ENCODE measurements at places on chromosomes 3 and 15.

DNA sequence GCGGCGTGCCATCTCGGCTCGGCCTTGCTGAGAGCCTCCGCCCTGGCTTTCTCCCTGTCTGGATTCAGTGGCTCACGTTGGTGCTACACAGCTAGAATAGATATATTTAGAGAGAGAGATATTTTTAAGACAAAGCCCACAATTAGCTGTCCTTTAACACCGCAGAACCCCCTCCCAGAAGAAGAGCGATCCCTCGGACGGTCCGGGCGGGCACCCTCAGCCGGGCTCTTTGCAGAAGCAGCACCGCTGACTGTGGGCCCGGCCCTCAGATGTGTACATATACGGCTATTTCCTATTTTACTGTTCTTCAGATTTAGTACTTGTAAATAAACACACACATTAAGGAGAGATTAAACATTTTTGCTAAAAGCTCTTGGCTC, 54.1 kb downstream of the PLXNA1 start:
- no peak for DNase-seq

DNA sequence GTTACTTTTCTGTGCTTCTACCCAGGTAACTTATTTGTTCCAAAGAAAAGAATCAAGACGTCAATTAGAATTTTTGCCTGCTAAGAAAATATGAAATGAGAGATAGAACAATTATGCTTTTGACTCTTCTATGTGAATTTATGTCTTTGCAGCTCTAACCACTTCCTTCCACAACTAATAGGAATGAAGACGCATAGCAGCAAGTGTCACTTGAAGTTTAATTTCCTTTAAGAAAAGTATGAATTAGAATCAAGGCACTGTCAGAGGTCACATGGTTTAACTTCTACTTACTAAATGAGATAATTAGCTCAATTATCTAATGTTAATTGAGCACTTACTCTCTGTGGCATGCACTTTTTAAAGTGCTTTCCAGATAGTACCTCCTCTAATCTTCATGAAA, 3.3 kb downstream of the WDR49 start:
- DNase-seq = no peak

DNA sequence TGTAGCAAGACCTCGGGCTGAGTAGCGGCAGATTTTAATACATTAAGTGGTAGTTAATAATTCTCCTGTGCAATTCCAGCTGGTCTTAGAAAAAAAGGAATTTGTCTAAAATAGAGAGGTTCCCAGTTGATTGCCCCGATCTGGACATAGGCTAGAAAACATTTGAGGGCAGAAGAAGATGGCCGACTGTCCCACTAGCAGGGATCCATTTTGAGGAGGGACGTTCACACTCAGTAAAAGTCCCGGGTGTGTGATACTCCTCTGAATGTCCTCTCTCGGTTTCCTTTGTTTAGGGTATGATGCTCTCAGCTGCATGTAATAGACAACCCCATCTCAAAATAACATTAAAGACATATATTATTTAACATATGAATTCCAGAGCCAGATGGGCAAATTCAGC, 77.9 kb upstream of the OXTR start:
- no peak for DNase-seq

DNA sequence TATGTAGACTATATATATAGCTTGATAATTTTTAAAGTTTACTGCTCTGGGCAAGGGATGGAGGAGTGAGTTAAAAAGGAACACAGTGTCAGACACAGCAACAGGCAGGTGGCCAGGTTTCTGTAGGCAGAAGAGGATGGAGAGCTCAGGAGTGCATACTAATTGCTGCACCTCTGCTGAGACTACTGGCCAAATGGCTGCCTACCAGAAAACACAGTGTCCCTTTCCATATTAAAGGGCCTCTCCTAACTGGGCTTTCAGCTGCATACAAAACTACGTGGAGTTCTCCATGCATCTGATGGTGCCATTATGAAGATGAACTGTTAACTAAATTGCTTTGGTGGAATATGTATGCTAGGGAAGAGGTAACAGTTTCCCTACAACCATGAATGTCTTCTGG, 1.8 kb downstream of the ATP13A4 start:
- no peak for DNase-seq

DNA sequence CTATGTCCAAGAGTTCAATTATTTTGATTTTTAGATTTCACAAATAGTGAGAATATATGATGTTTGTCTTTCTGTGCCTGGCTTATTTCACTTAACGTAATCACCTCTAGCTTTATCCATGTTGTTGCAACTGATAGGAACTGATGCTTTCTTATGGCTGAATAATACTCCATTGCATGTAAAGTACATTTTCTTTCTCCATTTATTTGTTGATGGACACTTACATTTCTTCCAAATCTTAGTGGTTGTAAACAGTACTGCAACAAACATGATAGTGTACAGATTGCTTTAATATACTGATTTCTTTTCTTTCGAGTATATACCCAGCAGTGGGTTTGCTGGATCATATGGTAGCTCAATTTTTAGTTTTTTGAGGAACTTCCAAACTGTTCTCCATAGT, 600.6 kb upstream of the SEMA6D start:
- DNase-seq = no peak

DNA sequence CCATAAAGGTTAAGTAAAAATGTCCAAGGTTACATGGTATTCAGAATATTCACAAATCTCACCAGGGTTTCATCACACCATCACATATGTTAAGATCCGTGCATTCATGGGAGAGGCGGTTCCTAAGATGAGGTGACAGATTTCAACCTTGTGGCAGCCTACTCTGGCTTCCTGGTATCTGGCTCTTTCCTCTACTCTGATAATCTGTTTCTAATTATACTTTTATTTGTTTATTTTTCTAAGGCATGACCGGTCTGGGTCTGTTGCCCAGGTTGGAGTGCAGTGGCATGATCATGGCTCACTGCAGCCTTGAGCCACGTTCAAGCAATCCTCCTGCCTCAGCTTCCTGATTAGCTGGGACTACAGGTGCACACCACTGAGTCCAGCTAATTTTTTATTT, 34.4 kb downstream of the RAF1 start:
- no peak for DNase-seq

GRCh38 chr3:14273901-14274611, 95.4 kb downstream of the LSM3 start:
- no peak for DNase-seq

GRCh38 chr3:155963570-155963969, 93.1 kb downstream of the GMPS start:
- no peak for DNase-seq

DNA sequence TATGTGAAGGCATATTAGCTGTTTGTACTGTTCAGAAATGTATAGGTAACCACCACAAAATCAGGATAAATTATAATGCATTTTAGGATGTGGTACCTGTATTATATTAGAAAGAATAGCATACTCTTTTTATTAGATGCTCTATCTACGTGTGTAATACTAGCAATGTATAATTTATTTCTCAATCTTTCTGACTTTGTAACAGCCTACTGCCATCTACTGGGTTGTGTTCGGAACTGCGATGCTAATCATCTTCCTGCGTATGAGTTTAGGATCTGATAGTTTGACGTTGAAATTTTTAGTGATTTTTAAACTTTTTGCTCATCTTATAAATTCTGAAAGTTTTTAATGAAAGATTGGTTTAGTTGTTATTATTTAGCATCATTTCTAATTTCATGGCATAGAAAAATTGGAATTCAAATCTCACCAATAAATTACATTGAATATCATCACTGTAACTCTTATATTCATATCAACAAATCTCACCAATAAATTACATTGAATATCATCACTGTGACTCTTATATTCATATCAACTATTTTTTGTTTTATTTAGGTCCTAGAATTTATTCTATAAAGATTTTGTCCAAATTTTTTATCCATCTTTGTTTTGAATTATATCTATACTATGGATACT, 322.7 kb upstream of the ZNF717 start:
- DNase-seq = no peak

DNA sequence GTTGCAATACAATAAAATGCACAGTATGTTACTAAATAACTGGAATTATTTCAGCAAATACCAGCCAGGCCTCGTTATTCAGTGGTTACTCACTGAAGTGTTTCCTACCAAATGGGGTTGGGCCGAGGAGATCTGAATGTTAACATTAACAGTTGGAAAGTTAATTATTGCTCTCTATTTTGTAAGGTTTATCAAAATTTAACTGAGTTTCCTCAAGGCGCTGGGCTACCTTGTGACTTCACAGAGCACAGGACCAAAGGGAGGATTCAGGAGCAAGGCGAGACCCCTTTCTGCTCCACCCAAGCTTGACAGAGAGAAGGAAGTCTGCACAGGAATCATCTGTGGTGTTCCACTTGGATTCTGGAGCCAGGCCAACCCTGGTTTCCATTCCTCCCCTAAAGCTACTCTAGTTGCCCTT, 21.6 kb downstream of the ADAMTS9 start:
- DNase-seq = no peak

DNA sequence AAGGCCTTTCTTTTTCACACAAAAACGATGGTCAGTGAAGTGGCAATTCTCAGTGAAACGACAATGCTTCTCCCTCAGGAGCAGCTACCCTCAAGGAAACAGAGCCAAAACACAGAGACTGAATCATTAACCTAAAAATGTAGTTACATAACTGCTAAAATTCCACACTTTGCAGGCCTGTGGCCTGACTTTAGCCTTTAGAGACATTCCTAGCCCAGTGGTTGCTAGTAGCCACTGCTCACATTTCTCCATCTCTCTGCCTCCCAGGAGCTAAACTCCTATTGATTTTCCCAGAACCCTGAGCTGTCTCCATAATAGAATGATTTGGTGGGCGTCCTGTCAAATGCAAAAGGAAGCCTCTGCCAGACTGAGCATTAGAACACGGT, 630.1 kb upstream of the KCNMB2 start:
- DNase-seq = no peak

DNA sequence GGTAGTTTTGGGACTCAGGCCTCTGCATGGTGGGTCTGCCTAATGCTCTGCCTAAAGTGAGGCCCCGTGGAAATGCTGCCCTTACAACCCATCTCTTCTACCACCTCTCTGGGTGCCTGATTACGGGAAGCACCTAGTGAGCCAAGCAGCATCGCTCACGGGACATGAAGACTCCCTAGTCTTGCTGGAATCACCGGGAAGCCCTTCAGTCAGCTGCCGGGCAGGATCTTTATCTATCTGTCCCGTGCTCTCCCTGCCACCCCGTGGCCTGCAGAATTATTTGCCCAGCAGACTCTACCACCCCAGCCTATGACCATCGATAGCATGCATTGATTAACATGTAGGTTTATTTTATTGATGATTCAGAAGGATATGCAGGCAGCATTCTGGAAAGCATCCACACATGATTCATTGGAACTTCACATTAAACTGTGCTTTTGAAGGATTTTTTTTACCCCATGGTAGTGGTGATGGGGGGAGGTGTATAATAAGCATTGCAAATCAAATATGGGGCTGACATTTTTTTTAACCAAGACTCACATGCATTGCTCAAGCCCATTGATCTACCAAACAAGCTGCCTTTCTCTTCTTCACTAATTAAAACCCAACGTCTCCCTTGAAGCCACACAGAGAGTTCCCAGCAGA, 63.1 kb downstream of the ATP2B2 start:
- no peak for DNase-seq

GRCh38 chr3:59277816-59278215, 228.0 kb upstream of the CFAP20DC start:
- DNase-seq = no peak
